ENCODE measurements at places on chromosomes 12 and 14. TPM values are rescaled to one million over a fixed set of nuclear protein-coding genes. Genes with fewer than 3 reads are reported as not detected.
A peak's percentile ranks its signal among the peaks of the same experiment; 100 is the strongest.

DNA sequence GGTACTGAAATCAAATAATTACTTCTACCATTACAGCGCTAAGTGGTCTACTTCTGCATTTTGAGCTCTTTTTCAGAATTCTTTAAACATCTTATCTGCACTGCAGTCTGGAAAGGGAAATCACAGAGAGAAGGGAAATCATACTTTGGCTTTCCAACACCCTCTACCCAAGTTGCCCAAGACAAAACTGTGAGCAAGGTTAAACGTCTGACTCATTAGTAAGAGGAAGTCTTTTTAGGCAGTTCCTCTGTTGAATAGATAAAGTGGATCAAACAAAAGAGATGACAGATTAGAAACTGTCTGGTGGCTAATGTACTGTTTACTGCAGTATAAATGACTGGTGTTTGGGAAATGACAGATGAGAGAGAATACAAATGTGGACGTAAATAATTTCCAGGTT, 858.1 kb downstream of the NRXN3 start:
- DNase-seq, result no peak

GRCh38 chr12:3152892-3153291, 75.7 kb downstream of the TSPAN9 start:
- no peak for DNase-seq

DNA sequence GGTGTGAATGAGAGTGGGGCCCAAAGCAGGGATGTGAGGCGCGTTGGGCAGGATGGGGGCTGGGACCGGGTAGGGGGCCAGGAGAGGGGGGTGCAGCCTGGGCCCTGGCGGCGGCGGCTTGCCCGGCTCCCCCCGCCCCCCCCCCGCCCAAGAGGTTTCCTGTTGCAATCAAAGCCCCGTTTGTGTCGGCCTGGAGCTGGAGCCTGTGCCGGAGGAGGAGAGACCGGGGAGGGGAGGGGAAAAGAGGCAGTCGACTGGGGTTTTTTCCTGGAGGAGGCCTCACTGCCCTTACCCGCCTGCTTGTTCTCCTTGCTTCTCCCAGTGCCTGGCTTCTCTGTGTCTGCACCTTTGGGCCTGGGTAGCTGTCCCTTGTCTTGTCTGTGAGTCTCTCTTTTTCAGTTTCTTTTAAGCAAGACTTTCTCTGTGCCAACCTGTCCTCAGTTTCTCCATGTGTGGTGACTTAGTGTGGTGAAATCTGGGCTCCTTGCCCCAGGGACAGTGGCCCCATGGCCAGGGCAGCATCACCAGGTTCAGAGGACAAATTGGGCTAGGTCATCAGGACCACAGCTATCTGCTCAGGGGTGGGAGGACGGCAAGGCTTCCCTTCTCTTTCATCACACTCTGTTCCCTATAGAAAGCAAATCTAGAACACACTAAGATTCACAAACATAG, 8.5 kb downstream of the RARG start:
- peak; percentile 62 for DNase-seq

The KRT83 gene
- total RNA-seq, result not detected

DNA sequence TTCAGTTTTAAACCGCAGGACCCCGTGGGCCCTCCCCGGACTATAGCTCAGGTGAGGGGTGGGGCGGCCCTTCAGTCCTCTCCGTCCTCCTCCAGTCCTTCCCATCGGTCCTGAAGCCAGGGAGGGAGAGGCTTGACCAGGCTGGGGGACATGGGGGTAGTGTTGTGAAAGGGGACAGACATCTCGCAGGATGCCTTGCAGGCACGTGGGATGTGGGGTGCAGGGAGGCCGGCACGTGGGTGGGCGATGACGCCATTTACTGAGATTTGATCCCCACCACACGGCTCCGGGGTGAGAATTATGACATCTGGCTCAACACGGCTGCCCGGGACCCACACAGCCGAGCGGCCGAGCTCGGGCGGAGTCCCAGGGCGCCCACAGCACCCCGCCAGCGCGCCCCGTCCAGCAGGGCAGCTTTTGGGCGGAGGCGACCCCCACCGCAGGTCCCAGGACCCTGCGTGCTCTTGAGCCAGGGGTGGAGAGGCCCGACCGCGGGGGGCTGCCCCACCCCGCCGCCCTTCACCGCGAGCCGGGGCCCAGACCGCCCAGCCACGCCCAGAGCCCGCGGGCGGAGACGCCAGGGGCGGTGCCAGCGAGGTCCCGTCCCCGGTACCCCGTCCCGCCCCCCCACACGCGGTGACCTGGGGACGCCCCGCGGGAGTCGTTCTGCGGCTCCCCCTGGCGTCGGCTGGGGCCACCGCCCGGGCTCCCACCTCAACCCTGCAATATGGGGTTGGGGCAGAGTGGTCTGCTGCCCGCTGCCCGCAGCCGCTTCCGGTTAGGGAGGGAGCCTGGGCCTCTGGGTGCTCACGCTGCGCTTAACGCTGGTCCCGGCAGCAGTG, 3.3 kb upstream of the EXOC3L4 start:
- peak; percentile 66 for DNase-seq

The GPRC5A gene
- total RNA-seq, result 5.6 TPM

DNA sequence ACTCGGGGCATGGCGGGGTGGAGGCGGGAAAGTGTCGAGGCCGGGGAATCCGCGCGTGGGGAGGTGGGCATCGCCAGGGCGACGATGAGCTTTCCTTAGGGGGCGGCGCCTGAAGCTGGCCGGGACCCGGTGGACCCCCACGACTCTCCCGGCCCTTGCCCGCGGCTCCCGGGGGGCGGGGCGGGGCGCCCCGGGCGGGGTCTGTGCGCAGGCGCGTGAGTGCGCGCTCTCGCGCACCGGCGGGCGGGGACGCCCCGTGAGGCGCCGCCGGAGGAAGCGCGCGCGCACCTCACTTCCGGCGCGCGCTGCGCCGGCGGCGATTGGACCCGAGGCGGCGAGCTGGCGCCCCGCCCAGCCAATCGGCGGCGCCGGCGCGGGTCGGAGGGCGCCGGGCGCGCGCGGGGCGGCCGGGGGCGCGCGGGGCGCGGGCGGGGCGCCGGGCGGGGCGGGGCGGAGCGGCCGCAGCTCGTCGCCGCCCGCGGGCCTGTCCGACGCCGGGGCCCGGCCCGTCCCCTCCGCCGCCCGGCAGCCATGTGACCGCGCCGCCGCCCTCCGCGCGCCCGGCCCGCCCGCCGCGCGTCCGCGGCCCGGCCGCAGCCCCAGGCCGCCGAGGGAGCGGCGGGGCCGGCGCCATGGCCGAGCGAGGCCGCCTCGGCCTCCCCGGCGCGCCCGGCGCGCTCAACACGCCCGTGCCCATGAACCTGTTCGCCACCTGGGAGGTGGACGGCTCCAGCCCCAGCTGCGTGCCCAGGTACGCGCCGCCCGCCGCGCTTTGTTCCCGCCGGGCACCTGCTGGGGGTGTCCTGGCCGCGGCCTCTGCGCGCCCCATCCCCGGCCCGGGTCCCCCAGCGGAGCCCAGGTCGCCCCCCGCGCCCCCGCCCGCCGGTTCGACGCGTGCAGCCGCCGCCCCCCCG, at the start of gene PACS2:
Gene PACS2, plus strand, starts transcription at position 462 of the 914 bp plus-strand sequence. Its CDS starts 171 bp downstream, at position 633.
- DNase-seq, result peak; percentile 81

DNA sequence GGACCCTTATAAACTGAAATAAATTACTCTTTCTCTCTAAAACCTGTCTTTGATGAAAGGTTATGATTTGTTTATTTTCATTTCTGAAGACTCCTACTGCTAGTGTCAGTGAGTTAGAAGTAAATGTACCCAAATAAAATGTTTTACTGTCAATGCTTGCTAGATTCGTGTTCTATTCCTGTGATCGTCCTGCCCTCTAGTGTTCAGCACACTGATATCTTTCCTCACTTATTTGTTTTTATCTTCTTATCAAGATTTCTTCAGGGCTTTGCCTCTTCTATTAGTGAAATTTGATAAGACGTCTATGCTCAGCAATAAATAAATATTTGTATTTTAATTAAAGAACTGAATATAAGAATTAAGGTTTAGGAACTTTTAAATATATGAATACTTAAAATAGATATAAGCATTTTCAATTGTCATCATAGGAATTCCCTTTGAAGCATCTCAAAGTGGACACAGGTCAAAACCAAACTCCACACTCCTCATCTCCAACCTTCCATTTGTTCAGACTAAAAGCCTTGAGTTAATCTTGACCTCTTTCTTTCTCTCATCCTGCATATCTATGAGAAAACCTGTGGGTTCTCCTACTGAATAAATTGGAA, 75.8 kb downstream of the C12orf50 start:
- no peak for DNase-seq

DNA sequence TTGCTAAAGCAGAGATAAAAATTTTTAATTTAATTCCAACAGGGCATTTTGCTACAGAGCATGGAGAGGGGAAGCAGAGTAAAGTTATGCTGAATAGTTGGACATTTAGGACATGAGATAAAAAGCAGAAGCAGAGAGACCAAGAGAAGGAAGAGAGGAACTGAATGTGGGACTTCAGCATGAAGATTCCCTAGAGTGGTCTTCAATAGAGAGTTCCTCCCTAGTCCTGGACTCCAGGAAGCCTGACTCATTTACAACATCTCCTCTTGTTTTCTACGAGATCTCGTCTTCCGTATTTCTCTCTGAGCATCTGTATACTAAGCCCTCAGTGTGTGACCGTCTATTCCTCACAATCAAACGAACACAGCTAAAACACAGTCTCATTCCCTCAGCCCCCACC, 35.2 kb upstream of the IFT81 start:
- DNase-seq, result no peak
